Psoas muscle (tissue), 8 donors: ENCODE measurements at places on chromosomes 7 and 10. TPM values are rescaled to one million over a fixed set of nuclear protein-coding genes. Genes with fewer than 3 reads are reported as not detected.

SDK1 gene
- 2.4 TPM for total RNA-seq

DNA sequence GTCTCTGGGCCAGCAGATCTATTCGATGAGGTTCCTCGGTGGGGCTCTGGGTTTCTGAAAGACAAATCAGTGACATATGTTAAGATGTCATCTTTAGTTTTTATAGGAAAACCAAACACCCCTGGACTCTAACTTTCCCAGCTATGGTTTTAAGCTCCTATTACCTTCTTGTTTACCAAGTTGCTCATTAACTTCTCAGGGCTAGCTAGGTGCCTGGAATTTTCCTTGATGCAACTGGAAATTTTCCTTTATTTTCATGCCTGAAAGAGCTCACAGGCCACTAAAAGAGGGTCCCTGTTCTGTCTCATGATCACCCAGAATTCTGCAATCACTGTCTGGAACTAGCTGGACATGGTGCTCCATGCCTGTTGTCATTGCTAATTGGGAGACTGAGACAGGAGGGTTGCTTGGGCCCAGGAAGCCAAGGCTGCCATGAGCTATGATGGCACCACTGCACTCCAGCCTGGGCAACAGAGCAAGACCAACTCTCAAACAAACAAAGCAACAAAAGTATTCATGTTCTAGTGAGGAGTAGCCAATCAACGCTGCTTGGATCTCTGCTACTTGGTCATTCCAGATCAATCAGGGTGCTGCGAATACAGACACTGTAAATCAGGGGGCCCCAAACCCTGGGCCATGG lies 1173.5 kb upstream of the AUTS2 start:
- DNase-seq: no peak

GRCh38 chr7:116511552-116512519 lies 12.3 kb downstream of the CAV2 start:
- no peak for DNase-seq

DNA sequence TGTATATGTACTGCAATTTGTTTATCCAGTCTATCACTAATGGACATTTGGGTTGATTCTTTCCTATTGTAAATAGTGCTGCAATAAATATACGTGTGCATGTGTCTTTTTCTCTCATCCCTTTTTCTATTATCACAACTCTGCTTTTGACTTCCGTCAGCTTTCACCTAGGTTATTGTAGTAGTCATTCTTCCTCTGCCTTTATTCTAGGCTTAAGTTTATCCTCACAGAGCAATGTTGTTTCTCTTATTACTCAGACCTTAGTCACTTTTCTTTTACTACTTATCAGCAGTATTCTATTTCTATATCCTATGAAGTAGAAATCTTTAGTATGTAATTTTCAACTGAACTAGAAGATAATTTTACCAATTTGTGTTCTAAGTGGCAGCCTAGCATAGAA lies 175.3 kb upstream of the SEMA3E start:
- DNase-seq: no peak

GRCh38 chr7:158824028-158824427 lies 5.3 kb downstream of the ESYT2 start:
- DNase-seq: no peak

GRCh38 chr10:71909399-71910083 lies 54.7 kb upstream of the CHST3 start:
- no peak for DNase-seq
